ENCODE measurements at places on chromosomes 2 and 18.

DNA sequence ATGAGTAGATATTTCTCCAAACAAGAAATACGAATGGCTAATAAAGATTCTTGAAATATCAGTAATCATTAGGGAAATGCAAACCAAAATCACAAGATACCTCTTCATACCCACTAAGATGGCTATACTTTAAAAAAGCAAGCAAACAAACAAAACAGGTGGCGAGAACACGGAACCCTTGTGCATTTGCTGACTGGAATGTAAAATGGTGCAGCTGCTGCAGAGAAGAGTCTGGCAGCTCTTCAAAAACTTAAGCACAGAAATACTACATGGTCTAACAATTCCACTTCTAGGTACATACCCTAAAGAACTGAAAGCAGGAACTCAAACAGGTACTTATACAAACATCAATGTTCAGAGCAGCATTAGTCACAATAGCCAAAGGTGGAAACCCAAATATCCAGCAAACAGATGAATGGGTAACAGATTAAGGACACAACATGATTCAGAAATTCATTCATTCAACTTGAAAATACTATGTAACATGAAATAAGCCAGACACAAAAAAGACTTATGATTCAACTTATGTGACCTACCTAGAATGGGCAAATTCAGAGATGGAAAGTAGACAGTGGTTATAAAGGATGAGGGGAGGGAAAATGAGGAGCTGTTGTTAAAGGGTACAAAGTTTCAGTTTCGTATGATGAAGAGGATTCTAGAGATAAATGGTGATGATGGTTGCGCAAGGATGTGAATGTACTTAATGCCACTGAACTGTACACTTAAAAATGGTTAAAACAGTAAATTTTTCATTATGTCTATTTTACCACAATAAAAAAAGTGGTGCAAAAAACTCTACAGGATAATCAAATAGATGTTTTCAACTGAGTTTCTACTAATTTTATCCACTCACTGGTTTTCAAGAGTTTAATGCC lies 26.9 kb upstream of the GPR75 start:
- DNase-seq, result no peak

GRCh38 chr2:237099804-237100203 lies 14.1 kb downstream of the COPS8 start:
- DNase-seq, result no peak

- DNase-seq, result peak; percentile 54
These were observed 1.4 kb downstream of the EHBP1 start for GRCh38 chr2:62706721-62707521.

GRCh38 chr2:210303498-210303897 lies 11.5 kb downstream of the MYL1 start:
- DNase-seq, result no peak

DNA sequence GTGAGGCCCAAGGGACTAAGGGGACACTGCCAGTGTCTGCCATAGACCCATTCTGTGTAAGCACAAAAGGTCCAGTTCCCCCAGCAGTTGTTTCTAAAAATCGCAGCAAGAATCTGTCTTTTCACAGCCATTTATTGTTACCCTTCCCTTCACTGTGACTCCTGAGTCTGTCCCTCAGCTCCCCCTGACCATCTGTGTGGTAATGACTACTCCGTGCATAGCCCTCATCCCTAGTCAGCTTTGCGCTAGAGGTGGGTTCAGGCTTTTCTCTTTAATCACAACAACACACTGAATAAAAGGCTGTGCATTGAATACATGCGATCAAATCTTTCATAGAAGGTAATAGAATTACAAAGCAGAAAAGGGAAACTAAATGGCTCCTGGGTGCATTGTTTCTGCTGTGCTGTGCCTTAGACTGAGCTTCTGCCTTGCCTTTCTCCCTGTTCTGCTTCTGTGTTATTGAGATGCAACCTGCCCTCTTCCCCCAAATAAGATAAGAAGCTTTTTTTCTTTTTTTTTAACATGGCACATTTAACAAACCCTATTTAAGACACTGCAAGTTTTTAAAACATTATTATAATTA lies 836.0 kb upstream of the CDH2 start:
- no peak for DNase-seq

GRCh38 chr2:115161081-115161770 lies 718.8 kb downstream of the DPP10 start:
- no peak for DNase-seq

GRCh38 chr2:98188351-98189046 lies 101.5 kb downstream of the VWA3B start:
- no peak for DNase-seq

GRCh38 chr18:2971741-2972552 lies 41.0 kb downstream of the LPIN2 start:
- no peak for DNase-seq

DNA sequence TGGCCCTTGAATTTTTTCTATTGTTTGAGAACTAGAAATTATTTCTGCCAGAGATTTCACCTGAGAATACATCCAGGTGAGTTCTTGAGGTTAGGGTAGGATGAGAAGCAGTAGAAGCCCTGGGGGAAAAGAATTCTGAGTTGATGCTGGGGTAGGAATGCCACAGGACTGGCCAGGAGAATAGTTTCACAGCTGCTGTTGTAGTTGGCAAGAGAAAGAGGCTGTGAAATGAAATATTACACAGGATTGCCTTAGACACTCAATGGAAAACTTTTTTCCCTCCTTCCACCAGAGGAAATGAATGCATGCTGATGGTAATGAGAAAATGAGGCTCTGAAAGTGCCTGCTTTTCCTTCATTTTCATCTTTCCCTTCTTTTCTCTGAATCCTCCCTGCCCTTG lies 54.6 kb downstream of the PRKCE start:
- DNase-seq, result no peak

DNA sequence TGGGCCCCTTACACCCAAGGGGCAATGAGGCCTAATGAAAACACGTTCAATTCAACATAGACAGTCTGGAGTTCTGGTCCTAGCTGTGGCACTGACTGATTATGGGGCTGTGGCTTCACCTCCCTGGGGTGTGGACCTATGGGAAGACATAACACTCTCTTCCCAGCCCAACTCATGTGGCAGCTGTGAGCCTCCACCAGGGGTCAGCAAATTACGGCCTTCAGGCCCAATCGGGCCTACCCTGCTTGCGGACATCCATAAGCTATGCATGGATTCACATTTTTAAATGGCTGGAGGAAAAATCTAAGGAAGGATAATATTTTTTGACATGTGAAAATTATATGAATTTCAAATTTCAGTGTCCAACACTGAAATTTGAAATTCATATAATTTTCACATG lies 101.3 kb downstream of the LOXHD1 start:
- no peak for DNase-seq

DNA sequence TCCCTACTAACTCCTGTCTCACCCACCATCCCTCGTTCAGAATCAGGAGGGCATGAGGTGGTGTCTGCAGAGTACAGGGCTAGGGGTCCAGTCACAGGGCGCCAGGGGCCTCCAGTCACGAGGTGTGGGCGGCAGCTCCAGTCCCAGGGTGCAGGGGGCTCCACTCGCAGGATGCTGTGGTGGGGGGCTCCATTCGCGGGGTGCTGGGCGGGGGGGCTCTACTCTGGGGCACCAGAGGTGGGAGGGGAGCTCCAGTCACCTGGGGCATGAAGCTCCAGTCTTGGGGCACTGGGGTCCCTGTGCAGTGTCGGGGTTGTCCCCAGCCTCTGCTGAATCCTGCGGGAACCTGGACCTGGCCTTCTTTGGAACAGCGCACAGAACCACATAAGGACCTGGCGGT lies 66.0 kb downstream of the EIPR1 start:
- DNase-seq, result no peak

DNA sequence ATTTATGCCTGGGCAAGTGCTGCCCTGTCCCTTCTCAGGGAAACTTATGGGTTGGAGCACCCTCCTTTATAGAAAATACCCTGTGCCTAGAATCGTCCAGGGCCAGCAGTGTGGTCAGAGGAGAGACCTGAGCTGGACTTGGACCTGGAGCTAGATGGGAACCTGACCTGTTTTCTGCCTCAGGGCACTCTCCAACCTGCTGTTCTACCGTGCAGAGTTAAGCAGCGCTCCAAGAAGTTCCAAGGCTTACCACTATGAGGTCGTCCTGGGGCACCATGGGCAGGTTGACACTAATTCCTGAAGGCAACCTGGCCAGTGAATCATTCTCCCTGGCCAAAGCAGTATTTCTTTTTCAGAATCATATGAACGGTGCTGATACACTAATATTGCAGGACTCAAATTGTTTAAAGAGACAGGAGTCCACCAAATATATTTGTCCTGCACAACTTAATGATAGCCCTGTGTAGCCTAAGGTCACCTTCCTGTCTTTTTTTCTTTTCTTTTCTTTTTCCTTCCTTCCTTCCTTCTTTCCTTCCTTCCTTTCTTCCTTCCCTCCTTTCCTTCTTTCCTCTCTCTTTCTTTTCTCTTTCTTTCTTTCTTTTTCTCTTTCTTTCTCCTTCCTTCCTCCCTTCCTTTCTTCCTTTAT lies 455.4 kb upstream of the HNMT start:
- no peak for DNase-seq

GRCh38 chr2:160214461-160215445 lies 14.7 kb upstream of the ITGB6 start:
- DNase-seq, result no peak

DNA sequence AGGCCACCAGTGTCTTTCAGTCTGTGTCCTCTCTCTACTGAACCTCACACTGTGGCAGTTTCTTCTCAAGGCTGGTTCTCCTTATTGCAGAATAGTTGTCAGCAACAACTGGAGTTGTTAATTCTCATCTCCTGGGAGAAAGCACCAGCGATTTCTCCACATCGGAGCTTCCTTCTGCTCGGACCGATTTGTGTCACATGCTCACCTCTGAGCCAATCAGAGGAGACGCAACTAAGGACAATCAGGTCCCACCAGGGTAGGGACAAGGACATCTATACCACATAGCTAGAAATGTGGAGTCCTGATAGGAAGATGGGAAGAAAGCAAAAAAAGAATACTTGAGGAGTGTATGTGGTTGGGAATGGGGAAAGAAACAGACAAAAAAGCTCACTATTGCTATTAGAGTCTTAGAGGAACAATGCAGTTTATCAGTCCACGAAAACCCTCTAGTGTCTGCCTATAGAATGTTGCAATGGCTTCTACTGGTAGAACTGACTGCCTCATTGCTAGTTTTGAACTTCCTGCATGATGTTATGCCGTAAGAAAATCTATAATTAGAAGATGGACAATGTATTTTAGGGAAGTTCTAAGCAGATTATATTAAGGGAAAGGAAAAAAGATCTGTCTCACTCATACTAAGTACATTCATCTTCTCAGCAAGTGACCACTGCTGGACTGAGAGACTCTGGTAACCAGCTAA lies 169.7 kb downstream of the CDCA7 start:
- DNase-seq, result no peak

GRCh38 chr2:68009526-68009925 lies 53.3 kb downstream of the C1D start:
- no peak for DNase-seq

- DNase-seq, result no peak
These were observed 173.5 kb downstream of the TCF4 start for GRCh38 chr18:55414475-55414874.

GRCh38 chr18:75070625-75071483 lies 138.1 kb downstream of the PTGR3 start:
- DNase-seq, result no peak

DNA sequence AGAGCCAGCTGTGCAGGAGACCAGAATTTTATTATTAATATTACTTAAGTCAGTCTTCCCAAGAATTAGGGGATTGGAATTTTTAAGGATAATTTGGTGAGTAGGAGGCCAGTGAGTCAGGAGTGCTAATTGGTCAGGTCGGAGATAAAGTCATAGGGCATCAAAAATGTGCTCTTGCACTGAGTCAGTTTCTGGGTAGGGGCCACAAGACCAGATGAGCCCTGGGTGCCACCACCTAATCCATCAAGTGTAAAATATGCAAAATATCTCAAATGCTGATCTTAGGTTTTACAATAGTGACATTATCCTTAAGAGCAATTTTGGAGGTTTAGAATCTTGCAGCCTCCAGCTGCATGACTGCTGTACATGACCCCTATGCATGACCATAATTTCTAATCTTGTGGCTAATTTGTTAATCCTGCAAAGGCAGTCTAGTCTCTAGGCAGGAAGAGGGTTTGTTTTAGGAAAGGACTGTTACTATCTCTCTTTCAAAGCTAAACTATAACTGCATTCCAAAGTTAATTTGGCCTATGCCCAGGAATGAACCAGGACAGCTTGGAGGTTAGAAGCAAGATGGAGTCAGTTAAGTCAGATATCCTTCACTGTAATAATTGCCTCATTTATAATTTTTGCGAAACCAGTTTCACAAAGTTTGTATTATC lies 215.9 kb downstream of the RNF152 start:
- no peak for DNase-seq

GRCh38 chr2:239706367-239706766 lies 305.5 kb upstream of the HDAC4 start:
- DNase-seq, result no peak

GRCh38 chr2:44933434-44933951 lies 8.0 kb upstream of the SIX3 start:
- DNase-seq, result no peak

- no peak for DNase-seq
These were observed 122.5 kb downstream of the ICOS start for GRCh38 chr2:204059016-204059415.

DNA sequence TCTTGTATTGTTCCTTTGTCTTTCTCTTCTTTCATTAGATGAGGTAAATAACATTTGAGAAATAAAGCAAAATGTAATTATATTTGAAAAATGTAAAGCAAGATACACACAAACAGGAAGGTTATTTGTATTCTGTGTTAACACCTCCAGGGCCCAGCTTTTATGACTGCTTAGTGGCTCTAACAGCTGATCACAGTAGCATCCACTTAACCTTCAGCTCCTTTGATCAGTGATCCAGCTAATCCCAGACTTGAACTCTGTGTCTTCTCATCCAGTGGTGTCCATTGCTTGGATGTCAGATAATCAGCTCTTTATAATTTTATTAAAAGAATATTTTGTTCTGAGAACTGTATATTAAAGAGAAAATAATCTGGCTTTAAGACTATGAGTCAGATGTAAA lies 44.5 kb downstream of the PSMD14 start:
- peak; percentile 16 for DNase-seq

DNA sequence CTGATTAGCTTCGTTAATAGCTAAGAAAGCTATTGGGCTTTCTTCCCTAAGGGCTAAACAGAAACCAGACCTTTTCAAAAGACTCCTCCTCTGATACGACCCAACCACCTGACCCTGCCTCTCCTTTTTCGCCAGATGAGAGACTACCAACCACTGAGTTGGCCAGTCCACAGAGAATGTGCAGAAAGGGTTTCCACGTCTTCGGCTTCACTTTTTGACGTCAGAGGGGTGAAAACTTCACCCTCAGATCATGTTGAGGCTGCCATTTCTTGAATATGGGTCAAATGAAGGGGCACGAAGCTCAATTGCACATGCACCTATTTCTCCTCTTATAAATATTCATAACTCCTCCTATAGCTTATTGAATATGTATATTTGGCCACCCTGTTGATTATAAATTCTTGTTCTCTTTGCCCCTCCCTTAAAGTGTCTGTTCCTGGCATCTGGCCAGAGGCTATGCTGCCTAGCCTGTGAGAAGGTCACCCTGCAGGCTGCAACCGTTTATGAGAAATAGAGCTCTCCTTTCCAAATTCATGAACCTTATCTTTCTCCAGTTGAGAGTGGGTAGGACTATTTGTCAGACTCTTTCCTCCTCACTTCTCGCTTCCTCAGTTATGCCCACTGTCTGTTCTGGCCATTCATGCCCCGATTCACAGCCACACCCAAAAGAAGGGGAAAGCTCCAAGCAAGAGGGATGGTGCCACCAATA lies 301.6 kb downstream of the STK39 start:
- no peak for DNase-seq

GRCh38 chr2:120736624-120737339 lies 1.1 kb downstream of the GLI2 start:
- DNase-seq, result no peak

GRCh38 chr18:63216516-63217311 lies 102.9 kb downstream of the BCL2 start:
- no peak for DNase-seq
